ENCODE measurements at places on chromosomes 5 and 9. TPM values are rescaled to one million over a fixed set of nuclear protein-coding genes. Genes with fewer than 3 reads are reported as not detected.

Gene PCDHB13
- total RNA-seq, result under 0.01 TPM

Gene OR1J1
- not detected for total RNA-seq

Gene PTPA
- total RNA-seq, result 129 TPM

Gene GRM6
- not detected for total RNA-seq

Gene SIT1
- total RNA-seq, result not detected

Gene FOXD4L6
- total RNA-seq, result not detected

Gene C1QTNF2
- total RNA-seq, result 0.74 TPM

Gene WDR36
- total RNA-seq, result 31.4 TPM

Gene ANKRD33B
- total RNA-seq, result 3.7 TPM

Gene FAM153A
- not detected for total RNA-seq

Gene GPR150
- 0.59 TPM for total RNA-seq

Gene CRB2
- under 0.01 TPM for total RNA-seq

Gene TPD52L3
- not detected for total RNA-seq

Gene PPWD1
- 20.8 TPM for total RNA-seq

Gene CEP120
- 11.9 TPM for total RNA-seq

Gene RNF183
- not detected for total RNA-seq

Gene OR1J2
- not detected for total RNA-seq

Gene TMEM174
- not detected for total RNA-seq

Gene SPAG8
- 2.4 TPM for total RNA-seq

Gene UBE2QL1
- not detected for total RNA-seq

Gene S1PR3
- total RNA-seq, result 26.6 TPM

Gene ST6GALNAC6
- total RNA-seq, result 49.1 TPM

Gene IL4
- total RNA-seq, result not detected

Gene PCDHGB3
- 0.50 TPM for total RNA-seq

Gene PTCD2
- 8.5 TPM for total RNA-seq

Gene EIF4E1B
- total RNA-seq, result not detected

Gene NR6A1
- 0.15 TPM for total RNA-seq

Gene PDE8B
- 0.15 TPM for total RNA-seq

Gene TMC1
- not detected for total RNA-seq

Gene AQP7
- total RNA-seq, result not detected

Gene CAMK2A
- total RNA-seq, result 0.45 TPM

Gene SPINK7
- not detected for total RNA-seq

Gene IL33
- 0.15 TPM for total RNA-seq

Gene ZNF454
- 0.84 TPM for total RNA-seq

Gene RUFY1
- 20.2 TPM for total RNA-seq

Gene NIPSNAP3A
- total RNA-seq, result 20.8 TPM

Measured in bronchus fibroblast of lung (primary cell).